ENCODE measurements at places on chromosomes 6 and 20.

DNA sequence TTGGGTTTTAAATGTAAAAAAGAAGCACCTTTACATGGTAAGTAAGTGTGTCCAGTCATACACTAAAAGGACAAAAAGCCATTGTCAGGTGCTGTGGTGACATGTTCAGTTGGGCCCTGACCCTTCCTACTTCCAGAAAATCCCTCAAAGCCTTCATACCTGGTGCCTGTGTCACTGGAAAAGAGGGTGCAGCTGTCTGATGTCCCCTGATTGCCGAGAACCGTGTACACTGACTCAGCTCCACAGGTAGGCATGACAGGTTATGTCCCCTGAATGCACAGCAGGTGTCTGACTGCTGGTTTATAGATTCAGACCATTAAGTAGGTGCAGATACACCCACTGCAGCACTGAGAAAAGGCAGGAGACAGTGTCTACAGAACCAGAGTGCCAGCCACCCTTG lies 99.1 kb downstream of the FOXC1 start:
- DNase-seq = no peak

DNA sequence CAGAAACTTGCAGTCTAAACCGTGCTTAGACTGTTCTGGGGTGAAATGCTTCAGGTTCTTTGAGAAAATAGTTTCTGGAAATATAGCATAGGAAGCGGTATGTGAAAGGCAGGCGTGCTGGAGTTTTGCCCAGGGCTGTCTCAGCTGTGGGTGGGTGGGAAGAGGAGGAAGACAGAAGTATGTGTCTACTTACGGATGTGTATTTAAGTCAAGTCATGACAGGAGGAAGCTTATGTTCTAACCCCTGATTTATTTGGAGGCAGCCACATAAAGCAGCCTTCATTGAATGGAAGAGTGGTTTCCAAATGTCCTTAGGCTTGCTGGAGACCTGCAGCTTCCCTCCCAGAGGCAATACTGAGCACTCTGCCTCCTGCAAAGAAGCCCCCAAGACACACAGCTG lies 345.8 kb upstream of the PRND start:
- DNase-seq = peak; percentile 71

DNA sequence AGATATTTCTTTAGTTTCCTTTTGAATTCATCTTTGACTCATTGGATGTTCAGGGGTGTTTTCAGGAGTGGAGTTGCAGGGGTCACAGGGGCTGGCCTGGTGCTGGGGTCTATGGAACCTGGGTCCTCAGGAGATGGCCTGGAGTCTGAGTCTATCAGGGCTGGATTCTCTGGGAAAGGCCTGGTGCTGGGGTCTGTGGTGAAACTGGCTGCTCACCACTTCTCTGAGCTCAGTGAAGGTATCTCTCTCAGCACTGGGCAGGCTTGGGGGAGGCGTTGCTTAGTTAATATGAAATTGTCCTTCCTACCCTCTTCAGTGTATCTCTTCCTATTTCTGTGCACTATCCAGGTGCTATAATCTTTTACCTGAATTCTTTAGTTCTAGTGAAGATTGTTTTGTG lies 83.1 kb upstream of the SLC24A3 start:
- DNase-seq = no peak

DNA sequence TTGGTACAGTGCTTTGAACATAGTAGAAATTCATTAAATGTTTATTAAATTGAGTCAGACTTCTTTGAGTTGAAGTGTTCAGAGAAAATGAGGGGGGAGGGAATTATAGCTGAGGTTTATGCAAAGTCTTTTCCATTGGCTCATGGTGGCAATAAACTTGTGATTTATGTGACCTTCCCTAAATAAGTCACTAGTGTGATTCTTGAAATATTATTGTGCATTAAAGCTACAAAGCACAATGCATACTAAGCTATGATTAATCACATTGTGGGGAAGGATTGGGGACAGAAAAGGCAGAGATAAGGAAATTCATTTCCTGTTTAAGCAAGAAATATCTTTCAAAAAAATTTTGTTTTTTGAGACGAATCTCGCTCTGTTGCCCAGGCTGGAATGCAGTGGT lies 877.5 kb downstream of the TFAP2A start:
- peak; percentile 30 for DNase-seq

- DNase-seq = no peak
Observed at GRCh38 chr6:30007132-30007764, 53.8 kb upstream of the POLR1H start.

DNA sequence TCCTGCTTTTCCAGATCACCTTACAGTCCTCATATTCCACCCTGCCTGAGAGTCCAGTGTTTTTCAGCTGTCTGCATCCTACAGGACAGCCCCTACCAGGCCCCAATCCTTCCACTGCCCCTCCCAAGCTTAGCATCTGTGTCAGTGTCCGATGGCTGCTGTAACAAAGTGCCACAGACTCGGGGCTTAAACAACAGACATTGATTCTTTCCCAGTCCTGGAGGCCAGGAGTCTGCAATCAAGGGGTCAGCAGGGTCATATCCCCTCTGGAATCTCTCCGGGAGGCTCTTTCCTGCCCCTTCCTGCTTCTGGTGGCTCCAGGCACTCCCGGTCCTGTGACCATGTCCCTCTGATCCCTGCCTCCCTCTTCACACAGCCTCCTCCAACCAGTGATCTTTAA lies 396.6 kb upstream of the MAP3K7 start:
- DNase-seq = no peak

DNA sequence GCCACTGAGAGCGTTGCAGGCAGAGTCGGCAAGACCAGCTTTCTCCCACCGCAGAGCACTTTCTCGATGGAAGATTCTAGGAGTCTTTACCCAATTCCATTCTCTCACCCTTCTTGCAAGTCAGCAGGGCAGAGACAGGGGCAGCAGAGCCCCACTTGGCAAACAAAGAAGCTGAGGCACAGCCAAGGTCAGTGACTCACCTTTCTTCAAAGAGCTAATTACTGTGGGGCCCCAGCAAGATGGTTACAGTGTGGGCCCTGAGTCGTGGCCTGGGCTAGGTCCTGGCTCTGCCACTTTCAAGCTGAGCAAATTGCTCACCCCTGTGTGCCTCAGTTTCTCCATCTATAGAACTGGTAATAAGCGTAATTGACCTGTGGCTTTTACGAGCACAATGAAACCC lies 277.0 kb downstream of the PREX1 start:
- DNase-seq = no peak

DNA sequence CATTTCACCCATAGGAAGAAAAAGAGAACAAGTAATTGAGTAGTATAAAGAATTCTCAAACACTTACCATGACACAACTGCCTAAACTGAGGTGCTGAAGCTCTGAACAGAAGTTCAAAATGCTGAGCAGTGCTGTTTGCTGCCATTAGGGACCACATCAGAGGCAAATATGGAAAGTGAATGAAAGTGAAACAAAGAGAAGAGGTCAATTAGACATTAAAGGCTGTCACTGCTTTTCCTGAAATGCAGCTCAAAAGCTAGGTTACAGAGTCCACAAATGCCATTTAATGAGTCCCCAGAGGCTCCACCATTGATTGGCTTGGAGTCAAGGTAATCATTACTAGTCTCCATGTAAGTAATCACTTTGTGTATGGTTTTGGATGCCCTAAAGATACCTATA lies 46.1 kb downstream of the POU3F2 start:
- no peak for DNase-seq

DNA sequence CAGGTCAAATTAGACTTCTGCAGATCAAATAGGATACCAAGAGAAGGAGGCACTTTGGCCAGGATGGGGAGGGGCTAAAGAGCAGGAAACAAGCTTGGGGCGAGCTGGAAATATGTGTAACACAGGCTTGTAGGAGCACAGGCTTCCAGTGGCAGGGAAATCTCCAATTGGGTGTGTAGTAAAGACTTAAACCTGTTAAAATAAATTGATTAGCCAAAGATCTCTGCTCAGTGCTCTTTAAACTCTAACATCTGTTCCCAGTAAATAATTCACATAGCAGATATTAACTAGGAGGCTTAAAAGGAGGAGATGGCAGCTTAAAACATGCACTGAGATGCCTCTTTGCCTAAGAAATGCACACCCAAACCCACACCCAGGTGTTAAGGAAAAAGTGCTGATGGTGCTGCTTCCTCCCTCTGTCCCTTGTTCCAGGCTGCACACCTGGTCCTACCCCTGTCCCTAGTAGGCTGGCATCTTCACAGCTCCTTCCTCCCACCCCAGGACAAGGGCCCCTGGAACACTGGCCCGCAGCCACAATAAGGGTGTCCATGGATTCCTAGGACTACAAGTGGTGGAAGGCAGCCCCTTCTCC lies 93.5 kb upstream of the MLN start:
- no peak for DNase-seq

DNA sequence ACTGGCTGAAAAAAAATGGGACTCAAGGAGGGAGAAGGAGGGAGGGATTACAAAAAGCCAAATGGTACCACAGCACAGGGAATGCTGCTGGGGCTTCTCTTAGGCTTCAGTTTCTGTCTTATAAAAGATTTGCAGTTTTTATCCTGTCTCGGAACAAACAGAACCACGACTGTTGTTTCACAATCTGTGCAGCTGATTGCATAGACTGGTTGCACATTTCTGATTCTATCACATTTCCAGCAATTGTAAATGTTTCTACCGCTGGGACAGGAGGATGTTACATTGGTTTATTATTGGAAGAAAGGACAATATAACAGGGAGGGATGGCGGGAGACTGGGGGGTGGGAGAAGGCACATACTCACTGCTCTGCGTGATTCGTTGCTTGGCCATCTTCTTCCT lies 73.5 kb upstream of the ARID1B start:
- peak; percentile 61 for DNase-seq

DNA sequence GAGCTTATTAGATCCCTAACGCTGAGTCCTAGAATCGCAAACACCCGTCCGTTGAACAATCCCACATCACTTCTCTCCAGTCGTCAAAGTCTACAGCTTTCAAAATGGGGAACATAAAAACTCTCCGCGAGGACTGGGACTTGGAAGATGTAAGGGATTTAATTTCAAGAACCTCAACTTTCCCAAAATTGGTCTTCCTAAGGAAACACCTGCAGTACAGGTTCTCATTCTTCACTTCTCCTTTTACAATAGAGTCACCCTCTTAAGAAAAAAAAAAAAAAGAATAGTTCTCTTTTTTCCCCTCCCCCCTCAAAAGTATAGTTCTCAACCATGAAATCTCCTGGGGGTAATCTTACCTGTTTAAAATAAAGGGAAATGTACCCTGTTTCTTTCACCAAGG lies 6.6 kb upstream of the ZBTB22 start:
- DNase-seq = no peak

GRCh38 chr6:15907914-15908518 lies 220.9 kb upstream of the MYLIP start:
- DNase-seq = no peak

GRCh38 chr20:1656844-1657243 lies 735 bp downstream of the SIRPG start:
- no peak for DNase-seq

GRCh38 chr6:147298461-147298860 lies 94.2 kb downstream of the STXBP5 start:
- DNase-seq = no peak

- DNase-seq = no peak
Observed at GRCh38 chr6:155013457-155013876, 18.4 kb downstream of the TIAM2 start.

DNA sequence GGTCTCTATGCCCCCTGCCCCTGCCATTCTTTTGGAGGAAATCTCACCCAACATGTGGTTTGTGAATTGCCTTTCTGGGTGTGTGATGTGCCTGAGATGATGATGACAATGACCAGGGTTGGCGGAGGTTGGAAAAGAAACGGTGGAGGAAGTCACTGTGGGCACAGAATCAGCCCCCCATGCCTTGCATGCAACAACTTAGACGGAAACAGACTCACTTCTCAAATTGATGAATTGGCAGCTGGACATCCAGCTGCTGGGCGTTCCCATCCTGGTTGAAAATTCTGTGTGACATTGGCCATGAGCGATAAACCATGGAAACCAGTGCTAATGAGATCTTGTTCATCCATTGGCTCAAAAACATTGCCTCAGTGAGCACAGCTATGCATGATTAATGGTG lies 95.8 kb upstream of the LY86 start:
- DNase-seq = no peak

- peak; percentile 61 for DNase-seq
Observed at GRCh38 chr6:18308070-18308735, 43.9 kb upstream of the DEK start.

- DNase-seq = peak; percentile 32
Observed at GRCh38 chr6:22550971-22551670, 18.2 kb upstream of the HDGFL1 start.

GRCh38 chr6:20670750-20671149 lies 136.5 kb downstream of the CDKAL1 start:
- DNase-seq = no peak

- DNase-seq = peak; percentile 82
Observed at GRCh38 chr6:45930420-45931040, 85.1 kb downstream of the CLIC5 start.

GRCh38 chr6:34232901-34233300 lies 3.8 kb upstream of the HMGA1 start:
- no peak for DNase-seq

- peak; percentile 55 for DNase-seq
Observed at GRCh38 chr6:75201901-75202672, 3.8 kb downstream of the COL12A1 start.

GRCh38 chr6:39416026-39416425 lies 93.5 kb upstream of the KCNK16 start:
- no peak for DNase-seq

GRCh38 chr6:5705252-5705651 lies 301.5 kb downstream of the NRN1 start:
- no peak for DNase-seq

- DNase-seq = no peak
Observed at GRCh38 chr6:41013466-41014153, 25.4 kb downstream of the UNC5CL start.

GRCh38 chr6:157625764-157626163 lies 197.3 kb upstream of the SNX9 start:
- no peak for DNase-seq

DNA sequence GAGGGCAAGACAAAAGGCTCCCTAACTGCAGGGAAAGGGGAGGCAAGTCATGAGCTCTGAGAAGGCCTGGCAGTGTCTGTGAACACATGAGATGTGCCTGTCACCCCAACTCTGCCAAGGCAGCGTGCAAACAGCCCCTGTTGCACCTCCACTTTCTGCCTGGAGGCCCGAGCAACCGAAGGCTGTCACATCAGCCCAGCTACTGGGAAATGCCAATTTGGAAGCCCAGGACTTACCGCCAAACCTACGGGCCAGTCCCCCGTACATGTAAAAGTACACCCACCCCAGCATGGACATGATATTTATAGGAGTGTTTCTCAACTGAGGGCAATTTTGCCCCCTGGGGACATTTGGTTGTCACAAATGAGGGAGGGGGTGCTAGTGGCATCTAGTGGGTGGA lies 27.3 kb upstream of the RPP40 start:
- DNase-seq = no peak

Data from choroid plexus epithelial cell (primary cell).